ENCODE measurements at places on chromosomes 7 and 10.

DNA sequence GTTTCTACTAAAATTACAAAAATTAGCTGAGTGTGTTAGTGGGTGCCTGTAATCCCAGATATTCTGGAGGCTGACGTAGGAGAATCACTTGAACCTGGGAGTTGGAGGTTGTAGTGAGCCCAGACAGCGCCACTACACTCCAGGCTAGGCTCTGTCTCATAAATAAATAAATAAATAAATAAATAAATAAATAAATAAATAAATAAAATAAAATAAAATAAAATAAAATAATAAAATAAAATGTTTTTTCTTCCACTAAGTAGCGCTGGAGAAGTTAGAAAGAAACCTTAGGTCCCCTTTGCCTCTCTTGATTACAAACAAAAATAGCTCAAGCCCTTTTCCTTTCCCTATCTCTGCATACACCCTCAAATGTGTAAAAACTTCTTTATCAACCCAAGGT lies 525.9 kb downstream of the IPMK start:
- H3K4me1 ChIP-seq: no peaks in the 10 kb centered on the region
- H3K4me3 ChIP-seq: no peak overlapping the region
- no peaks in the 10 kb centered on the region for H3K27me3 ChIP-seq
- no peak overlapping the region for H3K27ac ChIP-seq

DNA sequence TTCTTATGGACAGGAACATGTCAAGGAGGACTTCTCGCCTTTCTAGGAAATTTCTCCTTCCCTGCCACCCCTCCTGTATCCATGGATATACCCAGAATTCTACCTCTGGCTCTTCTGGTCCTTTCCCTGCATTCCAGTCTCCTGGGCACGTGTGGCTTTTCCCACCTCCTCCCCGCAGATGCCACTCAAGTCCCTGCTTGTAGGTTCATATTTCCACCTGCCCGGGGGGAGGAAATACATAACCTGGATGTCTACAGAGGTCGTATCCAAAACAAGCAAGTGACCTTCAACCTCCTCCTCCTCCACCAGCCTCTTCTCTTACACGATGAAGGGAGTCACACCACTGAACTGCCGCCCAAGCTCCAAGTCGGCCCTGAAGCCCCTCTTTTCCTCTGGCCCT lies 20.7 kb downstream of the FGFR2 start:
- H3K4me1 ChIP-seq: no peaks in the 10 kb centered on the region
- no peak overlapping the region for H3K4me3 ChIP-seq

DNA sequence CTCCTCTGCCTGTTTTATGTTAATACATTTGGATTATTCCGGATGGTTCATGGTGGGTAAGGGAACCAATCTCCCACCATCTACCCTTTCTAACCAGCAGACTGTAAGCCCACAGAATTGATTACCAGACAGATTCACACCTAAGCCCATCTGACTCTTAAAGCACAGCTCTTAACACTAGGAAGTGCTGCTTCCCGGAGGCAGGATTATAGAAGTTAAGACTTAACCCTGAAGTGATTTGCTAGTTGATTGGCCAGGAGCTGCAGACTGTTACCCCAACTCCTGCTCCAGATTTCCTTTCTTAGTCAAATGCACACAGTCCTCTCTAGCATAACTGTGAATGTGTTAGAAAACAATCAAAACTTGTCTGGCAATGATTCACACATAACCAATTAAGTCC lies 221.7 kb downstream of the CDK14 start:
- H3K27me3 ChIP-seq: no peaks in the 10 kb centered on the region
- no peak for DNase-seq
- no peak overlapping the region for H3K4me3 ChIP-seq
- no peaks in the 10 kb centered on the region for H3K4me1 ChIP-seq
- no peaks in the 10 kb centered on the region for H3K36me3 ChIP-seq

- no peak for DNase-seq
- H3K4me3 ChIP-seq: no peak overlapping the region
- H3K4me1 ChIP-seq: no peaks in the 10 kb centered on the region
- no peaks in the 10 kb centered on the region for H3K36me3 ChIP-seq
- no peaks in the 10 kb centered on the region for H3K27me3 ChIP-seq
These were observed 890.0 kb downstream of the GRM8 start for GRCh38 chr7:126362746-126363145.

DNA sequence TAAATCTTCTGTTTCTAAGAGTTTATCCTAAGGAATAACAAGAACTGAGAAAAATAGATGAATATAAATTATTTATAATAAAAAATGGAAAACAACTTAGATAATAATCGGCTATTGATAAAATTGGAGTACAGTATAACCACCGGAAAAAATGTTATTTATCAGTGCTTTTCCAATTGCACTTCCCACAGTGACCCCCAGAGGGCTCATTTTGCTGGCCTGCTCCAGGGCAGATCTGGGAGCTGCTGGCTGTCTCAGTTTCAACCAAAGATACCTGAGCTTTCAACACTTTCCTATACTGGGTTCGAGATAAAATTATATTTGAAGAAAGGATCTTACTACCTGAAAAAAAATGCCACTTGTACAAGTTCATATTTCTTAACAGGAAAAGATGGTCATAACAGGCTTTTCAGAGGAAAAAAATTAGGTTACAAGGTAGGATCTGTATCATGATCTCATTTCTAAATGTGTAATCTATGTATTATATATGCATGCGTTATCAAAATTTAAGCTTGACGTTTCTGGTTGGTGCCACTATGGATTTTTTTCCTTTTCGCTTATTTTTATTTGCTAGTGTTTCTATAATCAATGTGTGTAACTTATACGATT lies 165.7 kb downstream of the NPSR1 start:
- no peak overlapping the region for H3K4me3 ChIP-seq
- DNase-seq: peak; percentile 55
- no peak overlapping the region for H3K27ac ChIP-seq
- no peaks in the 10 kb centered on the region for H3K36me3 ChIP-seq
- H3K4me1 ChIP-seq: no peaks in the 10 kb centered on the region
- H3K27me3 ChIP-seq: no peaks in the 10 kb centered on the region

DNA sequence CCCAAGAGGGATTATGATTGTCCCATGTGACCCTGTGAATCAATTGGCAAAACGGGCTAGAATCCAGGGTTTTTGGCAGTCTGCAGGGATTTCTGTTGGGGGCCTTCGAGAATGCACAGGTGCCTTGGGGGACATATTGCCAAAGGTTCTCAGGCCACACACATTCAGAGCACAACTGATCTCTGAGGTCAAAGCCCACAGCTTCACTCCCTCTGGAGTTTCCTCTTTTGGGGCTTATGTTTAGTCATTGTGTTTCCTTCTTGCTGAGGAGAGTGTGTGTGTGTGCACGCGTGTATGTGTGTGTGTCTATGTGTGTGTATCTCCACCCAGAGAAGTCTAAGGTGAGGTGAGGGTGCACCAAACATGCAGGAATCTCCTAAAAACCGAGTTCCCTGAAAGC lies 8.8 kb downstream of the PPIF start:
- no peak overlapping the region for H3K4me3 ChIP-seq
- no peaks in the 10 kb centered on the region for H3K27me3 ChIP-seq
- no peak overlapping the region for H3K27ac ChIP-seq
- no peak for DNase-seq

All from CD4-positive, CD25-positive, alpha-beta regulatory T cell (primary cell).